Stimulated activated CD8-positive, alpha-beta memory T cell treated with anti-CD3 and anti-CD28 coated beads, Interleukin-4, amount 100 ng/mL, for 1 hour (primary cell): ENCODE measurements at places on chromosomes 5 and 9.
A peak's percentile ranks its signal among the peaks of the same experiment; 100 is the strongest.

DNA sequence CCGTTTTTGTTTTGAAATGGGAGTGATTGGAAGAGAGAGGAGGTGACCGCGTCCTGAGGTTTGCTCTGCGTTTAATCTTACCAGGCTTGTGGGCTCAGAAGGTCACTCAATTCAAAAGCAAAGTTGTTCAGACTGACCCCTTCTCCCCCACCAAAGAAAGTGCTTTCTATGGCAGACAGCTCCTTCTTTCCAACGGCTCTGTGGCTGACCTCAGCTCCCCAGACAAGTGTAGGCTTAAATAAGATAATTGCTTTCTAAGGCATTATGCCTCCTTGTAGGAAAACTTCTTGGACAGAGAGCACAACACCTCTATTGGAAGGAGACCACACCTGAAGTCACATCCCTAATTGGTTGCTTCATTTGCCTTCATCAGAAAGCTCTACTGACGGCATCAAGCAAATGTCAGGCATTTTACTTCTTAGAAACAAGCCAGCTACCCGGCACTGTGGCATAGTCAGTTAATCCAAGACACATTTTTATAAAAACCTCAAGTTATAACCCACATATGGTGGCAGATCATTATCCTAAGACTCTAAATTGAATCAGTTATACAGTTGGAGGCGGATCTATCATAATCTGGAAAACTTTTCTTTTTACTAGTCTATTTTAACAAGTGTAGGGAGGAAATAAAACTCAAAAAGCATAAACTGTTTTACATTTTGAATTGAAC lies 94.9 kb downstream of the TMEM174 start:
- DNase-seq: no peak

GRCh38 chr5:109690242-109690974 lies 681 bp downstream of the MAN2A1 start:
- peak; percentile 14 for DNase-seq

GRCh38 chr5:157479166-157479565 lies 19.2 kb downstream of the NIPAL4 start:
- no peak for DNase-seq

GRCh38 chr5:167479779-167480178 lies 811.7 kb upstream of the WWC1 start:
- DNase-seq: no peak

DNA sequence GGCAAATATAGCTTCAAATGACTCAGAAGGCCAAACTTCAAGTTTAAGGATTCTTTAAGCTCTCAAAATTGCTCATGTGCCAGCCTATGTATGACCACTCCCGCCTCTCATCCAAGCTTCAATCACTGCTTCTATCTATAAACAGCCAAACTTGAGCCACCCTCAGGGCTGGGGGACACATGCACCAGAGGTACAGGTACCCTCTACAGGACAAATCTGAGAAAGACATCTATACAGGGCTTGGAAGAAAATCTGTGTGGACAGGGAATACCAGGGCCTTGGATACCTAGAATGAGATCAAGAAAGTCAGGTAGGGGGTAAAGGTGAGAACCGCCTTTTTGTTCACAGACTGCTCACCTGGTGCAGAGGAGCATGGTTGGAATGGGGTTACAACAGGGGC lies 217.9 kb downstream of the ATPSCKMT start:
- no peak for DNase-seq

DNA sequence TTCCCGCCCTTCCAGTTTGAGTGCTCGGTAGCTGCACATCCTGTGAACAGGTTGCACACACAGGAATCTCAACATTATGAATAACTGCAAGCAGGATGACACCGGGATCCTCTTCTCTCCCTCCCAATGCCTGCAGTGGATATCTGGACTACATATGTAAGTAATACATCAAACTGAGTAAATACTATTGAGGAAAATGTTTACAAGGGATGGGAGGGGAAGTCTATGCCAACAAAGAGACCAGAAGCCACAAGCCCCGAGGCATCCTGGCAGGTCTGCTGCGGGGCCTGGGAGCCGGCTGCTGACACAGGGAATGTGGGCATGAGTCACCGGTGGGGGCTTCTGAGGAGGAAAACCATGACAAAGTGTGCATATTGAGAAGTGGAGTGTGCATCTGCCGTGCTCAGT lies 8.6 kb upstream of the ANKRD33B start:
- DNase-seq: no peak
